Right renal pelvis (tissue), 4 donors: ENCODE measurements at places on chromosomes 4 and X. TPM values are rescaled to one million over a fixed set of nuclear protein-coding genes. Genes with fewer than 3 reads are reported as not detected.
A peak's percentile ranks its signal among the peaks of the same experiment; 100 is the strongest.

SOWAHB gene
- polyA plus RNA-seq: 5.4 TPM

P2RY10 gene
- 0.09 TPM for polyA plus RNA-seq

MECP2 gene
- 30.2 TPM for polyA plus RNA-seq

TSPAN6 gene
- polyA plus RNA-seq: 184 TPM

RGN gene
- polyA plus RNA-seq: 35.9 TPM

IL21 gene
- polyA plus RNA-seq: not detected

NDST3 gene
- polyA plus RNA-seq: 3.4 TPM

PPP1R2C gene
- not detected for polyA plus RNA-seq

MAGEB17 gene
- polyA plus RNA-seq: 0.14 TPM

- DNase-seq: peak; percentile 47
Measured at GRCh38 chr4:185115827-185116232, 27.2 kb upstream of the SLC25A4 start.

DNA sequence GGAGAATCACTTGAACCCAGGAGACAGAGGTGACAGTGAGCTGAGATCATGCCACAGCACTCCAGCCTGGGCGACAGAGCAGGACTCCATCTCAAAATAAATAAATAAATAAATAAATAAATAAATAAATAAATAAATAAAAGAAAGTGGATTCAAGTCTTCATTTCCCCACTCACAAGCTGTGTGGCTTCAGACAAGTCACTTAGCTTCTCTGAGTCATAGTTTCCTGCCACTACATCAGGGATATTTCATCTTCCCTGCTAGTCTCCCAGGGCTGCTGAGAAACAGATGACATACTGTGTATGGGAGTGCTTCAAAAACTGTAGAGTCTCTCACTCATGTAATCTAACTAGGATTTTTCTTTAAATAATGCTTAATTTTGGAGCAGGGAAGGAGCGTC is 37.2 kb downstream of the TBC1D9 start:
- no peak for DNase-seq

DNA sequence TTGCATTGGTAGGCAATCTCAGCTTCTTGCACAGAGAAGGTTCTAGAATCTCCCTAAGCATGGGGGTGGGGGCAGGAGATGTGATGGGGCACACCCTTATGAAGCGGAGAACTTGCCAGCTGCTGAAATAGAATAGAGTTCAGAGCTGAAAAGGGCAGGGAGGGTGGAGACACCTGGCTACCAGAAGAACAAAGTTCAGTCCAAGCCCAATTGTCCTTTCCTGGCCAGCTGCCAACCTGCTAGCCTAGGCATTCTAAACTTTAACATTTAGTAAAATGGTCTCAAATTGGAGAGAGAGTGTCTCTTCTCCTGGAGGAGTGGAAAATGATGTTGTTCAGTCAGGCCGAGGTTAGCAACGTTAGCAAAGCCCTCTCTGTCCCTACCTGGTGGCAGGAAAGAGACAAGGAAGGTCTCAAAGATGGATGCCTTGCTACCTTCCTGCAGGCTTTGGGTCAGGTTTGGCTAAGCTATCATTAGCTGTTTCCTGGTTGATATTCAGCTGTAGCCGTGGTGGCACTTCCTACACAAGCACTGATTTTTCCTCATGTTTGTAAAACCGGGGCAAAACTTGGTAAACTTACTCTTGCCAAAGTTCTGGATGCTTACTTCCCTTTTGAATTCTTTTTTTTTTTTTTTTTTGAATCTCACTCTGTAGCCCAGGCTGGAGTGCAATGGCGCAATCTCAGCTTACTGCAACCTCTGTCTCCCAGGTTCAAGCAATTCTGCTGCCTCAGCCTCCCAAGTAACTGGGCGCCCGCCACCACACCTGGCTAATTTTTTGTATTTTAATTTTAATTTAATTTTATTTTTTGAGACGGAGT is 34.7 kb upstream of the NYX start:
- no peak for DNase-seq

- DNase-seq: no peak
Measured at GRCh38 chr4:65651031-65651430, 19.3 kb downstream of the EPHA5 start.

DNA sequence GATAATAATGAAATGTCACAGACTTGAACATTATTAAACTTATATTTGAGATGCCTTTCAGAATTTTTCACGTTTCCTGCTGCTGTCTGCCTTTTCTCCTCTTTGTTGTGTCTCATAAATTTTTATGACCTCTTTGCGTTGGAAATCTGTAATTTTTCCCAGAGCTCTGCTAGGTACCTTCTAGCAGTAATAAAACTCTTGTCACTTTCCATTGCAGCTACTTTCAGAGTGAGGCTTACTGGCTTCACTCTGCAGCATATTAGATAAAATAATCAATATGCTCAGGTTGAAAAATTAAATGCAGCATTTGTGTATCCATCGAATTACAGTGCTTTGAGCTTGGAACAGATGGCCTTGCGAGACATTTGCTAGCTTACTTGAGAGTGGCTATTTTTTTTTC is 689.0 kb downstream of the GRID2 start:
- DNase-seq: no peak

- DNase-seq: peak; percentile 52
Measured at GRCh38 chr4:23889814-23890341, at the start of gene PPARGC1A. PPARGC1A (minus strand) TSS chr4:23890047; CDS start chr4:23889957, 90 bp downstream.

- DNase-seq: no peak
Measured at GRCh38 chr4:83318666-83319065, 16.0 kb downstream of the HPSE start.
